Astrocyte (in vitro differentiated cells and primary cell): ENCODE measurements at places on chromosomes 2 and 18. TPM values are rescaled to one million over a fixed set of nuclear protein-coding genes. Genes with fewer than 3 reads are reported as not detected.
A peak's percentile ranks its signal among the peaks of the same experiment; 100 is the strongest.

DNA sequence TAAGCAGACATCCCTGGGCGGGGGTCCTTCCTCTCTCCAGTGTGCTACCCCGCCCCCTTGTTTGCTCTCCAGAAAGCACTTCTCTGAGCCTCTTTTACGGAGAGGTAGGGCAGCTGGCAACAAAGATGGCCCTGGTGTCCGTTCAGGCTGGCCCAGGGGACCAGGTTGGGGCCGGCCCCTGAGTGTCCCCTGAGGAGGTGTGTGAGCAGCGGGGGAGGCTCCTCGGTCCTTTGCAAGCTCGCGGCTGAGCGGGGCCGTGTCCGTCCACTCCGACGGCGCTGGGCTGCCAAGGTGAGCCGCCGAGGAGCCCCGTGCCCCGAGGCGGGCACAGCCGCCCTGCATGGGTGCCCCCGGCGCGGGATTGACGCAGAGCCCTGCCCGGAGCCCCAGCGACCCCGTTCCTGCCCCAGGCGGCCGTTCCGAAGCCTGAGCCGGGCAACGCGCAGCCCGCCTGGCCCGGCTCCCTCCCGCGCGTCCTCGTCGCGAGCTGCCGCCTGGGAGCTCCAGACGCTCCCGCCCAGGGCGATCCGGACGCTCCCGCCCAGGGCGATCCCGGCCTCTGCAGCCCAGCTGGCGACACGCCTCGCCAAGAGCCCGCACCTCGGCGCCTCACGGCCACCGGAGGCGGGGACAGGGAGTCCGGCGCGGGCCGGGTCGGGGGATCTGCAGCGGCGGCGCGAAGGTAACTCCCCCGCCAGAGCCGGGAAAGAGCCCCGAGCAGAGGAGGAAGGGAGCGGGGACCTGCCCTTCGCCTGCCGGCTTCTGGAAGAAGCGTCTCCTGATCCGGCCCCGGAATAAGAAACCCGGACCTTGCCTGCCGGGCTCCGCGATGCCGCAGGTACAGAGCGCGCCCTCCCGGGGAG, at the start of gene PROKR1:
PROKR1 (plus strand) TSS at position 569 of the 863 bp plus-strand sequence. CDS start 2,243 bp downstream, outside the sequence.
- H3K36me3 ChIP-seq, result no peaks in the 10 kb centered on the region
- peaks cover 52% of the 10 kb centered on the region for H3K27me3 ChIP-seq
- H3K4me3 ChIP-seq, result peak within 1 kb of the TSS; percentile 41
- DNase-seq, result peak; percentile 5
- H3K4me1 ChIP-seq, result peaks cover 5% of the 10 kb centered on the region

GRCh38 chr18:21897811-21898210, 157.2 kb downstream of the MIB1 start:
- no peak for DNase-seq
- no peak overlapping the region for H3K4me3 ChIP-seq
- no peaks in the 10 kb centered on the region for H3K36me3 ChIP-seq
- H3K27ac ChIP-seq, result no peak overlapping the region
- no peaks in the 10 kb centered on the region for H3K27me3 ChIP-seq

The VIT gene
- total RNA-seq, result not detected in 2 replicates

DNA sequence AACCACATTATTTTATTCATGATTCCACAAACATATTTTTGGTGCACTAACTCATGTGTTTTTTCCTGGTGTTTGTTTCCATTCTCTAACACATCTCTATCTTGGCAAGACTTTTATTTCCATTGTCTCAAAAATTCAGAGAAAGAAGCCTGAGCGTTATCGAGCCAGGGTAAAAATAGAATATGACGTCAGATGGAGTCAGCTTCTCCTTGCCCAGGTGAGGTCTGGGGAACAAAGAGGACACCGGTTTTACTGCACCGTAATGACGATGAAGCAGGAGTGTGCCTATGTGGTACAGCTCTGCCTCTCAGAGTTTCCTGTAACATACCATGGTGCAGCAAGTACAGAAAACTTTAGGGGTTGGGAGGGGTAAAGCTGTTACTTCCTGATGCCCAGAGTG, 661.6 kb downstream of the PLCL1 start:
- H3K4me3 ChIP-seq, result no peak overlapping the region
- no peaks in the 10 kb centered on the region for H3K27me3 ChIP-seq
- H3K4me1 ChIP-seq, result no peaks in the 10 kb centered on the region
- H3K27ac ChIP-seq, result no peak overlapping the region
- DNase-seq, result no peak

GRCh38 chr2:44778221-44778654, 163.3 kb upstream of the SIX3 start:
- H3K27me3 ChIP-seq, result peaks cover 27% of the 10 kb centered on the region
- no peak overlapping the region for H3K27ac ChIP-seq
- DNase-seq, result no peak
- no peaks in the 10 kb centered on the region for H3K36me3 ChIP-seq

DNA sequence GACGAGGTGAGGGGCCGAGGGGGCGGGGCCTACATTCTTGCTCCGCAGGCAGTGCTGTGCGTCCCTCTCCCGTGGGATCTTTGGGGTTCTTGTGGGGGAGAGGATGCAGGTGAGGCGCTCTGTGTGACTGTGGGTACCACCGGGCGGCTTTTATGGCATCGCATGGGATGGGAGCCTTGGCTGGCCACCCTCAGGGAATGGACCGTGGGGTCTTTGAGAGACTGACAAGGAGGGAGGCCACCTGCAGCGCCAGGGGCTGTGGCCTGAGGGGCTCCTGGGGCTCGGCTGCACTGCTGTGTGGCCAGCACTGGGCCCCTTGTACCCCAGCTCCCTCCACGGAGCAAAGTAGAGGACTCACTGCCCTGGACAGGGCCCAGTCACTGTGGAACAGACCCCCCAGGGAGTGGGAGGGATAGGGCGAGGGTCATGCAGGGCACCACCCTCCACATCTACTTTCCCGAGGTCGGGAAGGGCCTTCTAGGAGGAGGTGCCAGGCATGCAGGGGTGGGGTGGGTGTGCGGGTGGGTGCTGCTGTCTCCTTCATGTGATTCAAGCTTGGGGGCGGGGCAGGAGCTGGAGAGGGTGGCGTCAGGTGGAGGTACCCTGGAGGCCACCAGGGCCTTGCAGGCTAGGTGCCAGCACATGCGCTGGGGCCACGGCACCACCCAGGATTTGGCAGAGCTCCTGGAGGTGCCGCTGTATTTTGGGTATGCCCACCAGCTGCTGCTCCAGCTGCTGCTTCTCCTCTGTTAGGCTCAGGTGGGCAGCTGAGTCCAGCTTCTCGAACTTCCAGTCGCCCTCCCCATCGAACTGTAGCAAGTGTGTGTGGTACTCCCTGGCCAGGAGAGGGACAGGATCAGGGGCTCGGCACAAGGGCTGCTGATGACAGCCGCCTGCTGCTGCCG, 1072.4 kb downstream of the RPIA start:
- no peak for DNase-seq
- H3K27ac ChIP-seq, result no peak overlapping the region
- no peak overlapping the region for H3K4me3 ChIP-seq
- H3K36me3 ChIP-seq, result no peaks in the 10 kb centered on the region
- no peaks in the 10 kb centered on the region for H3K4me1 ChIP-seq

The PSD4 gene
- 2.6 and 4.0 TPM in 2 replicates for total RNA-seq

DNA sequence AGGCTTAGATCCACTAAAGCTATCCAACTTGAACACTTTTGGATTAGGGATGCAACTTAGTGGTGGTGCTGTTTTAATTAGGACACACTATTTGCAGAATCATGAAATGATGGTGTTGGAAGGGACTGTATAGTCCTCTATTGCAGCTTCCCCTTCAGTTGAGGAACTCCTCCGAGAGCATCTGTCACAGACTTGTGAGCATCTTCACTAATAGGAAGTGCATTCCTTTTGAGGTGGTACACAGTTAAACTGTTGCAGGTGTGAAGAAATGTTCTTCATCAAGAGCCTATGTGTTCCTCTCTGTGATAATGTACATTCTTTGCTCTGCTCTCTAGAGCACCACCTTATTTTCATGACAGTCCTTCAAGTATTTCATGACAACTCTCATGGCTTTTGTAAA, 197.4 kb downstream of the CAMKMT start:
- H3K36me3 ChIP-seq, result no peaks in the 10 kb centered on the region
- H3K4me3 ChIP-seq, result no peak overlapping the region
- H3K27ac ChIP-seq, result no peak overlapping the region
- no peak for DNase-seq
- no peaks in the 10 kb centered on the region for H3K27me3 ChIP-seq

DNA sequence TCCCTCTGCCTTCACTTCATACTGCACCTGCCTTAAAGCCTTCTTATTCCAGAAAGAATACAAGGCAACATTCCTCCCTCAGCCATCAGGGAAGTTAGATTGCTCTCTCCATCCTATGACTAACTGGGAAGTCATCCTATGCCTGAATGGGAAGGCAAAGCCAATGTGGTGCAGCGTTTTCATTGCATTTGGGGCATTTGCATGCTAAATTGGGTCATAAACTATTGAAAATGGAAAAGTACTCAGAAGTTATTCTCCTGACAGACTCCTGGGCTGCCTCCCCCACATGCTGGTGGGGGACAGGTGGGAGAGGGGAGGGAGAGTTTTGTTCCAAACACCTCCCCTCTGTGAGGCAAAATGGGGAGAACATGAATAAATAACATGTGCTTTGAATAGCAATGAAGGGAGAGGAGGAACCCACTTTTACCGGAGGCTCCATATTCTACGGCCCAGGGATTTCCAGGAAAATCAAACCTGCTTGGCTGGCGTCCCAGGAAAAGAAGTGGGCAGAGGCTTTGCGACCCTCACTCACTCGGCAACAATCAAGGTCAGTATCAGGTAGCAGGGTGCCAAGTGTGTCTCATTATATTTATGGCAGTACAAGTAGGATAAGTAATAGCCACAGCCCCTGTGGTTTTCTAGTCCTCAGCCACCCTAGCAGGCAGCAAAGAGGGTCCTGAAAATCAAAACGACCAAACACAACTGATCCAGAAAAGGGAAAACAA, 84.1 kb downstream of the BOD1L2 start:
- H3K27ac ChIP-seq, result no peak overlapping the region
- DNase-seq, result no peak
- no peaks in the 10 kb centered on the region for H3K36me3 ChIP-seq

GRCh38 chr2:51710222-51710621, 678.3 kb upstream of the NRXN1 start:
- no peaks in the 10 kb centered on the region for H3K36me3 ChIP-seq
- no peak overlapping the region for H3K4me3 ChIP-seq
- no peak for DNase-seq
- H3K4me1 ChIP-seq, result no peaks in the 10 kb centered on the region

The RAX gene
- total RNA-seq, result not detected in 2 replicates

The HOXD1 gene
- total RNA-seq, result not detected in 2 replicates

DNA sequence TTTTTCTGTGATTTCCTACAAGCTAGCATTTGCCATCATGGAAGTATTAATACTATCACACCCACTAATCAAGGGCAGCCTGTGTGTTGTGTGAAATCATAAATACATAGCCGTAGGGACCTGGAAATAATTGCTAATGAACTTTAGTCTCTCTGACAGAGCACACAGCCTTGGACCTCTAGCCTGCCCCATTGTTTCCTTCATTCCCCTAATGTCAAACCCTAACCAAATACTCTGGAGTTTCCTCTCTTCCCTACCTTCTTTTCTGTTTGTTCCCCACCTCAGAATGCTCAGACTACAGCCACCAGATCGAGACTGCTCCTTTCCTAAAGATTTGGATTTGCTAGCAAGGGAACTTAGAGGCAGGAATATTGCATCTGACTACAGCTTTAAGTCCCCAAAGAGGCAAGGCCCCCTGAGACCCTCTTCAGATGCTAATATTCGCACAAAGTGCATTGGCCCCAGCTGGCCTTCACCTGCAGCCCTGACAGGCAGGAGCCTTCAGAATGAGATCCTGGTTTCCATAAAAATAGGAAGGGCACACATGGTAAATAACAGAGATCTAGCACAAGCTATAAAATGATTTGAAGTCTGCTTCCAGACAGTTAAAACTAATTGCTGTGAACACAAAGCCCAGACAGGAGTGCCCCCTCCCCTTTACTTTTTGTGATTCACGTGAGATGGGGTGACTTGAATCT, 279.2 kb upstream of the DCC start:
- H3K4me3 ChIP-seq, result no peak overlapping the region
- H3K4me1 ChIP-seq, result no peaks in the 10 kb centered on the region
- H3K27ac ChIP-seq, result no peak overlapping the region

The UGT1A7 gene
- not detected in 2 replicates for total RNA-seq

DNA sequence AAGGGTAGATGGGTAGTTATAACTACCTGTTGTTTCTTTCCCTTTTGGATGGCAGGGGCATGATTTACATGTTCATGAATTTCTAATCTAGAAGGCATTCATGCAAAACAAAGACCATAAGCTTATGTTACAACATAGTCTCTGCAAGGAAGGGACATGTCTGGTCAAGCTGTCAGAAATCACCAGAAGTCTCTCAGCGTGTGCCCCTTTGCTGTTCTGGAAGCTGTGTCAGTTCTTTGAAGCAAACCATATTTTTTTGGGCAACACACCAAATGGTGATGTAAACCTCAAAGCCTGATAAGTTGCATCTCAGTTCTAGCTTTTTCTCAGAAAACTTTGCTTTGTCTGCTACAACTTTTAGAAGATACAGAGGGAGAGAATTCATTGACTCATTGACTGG, 173.5 kb upstream of the CTAGE1 start:
- peak; percentile 91 for DNase-seq
- H3K27me3 ChIP-seq, result no peaks in the 10 kb centered on the region
- H3K36me3 ChIP-seq, result no peaks in the 10 kb centered on the region
- H3K27ac ChIP-seq, result peak overlapping the region; percentile 50

The PLGLB1 gene
- total RNA-seq, result 0.59 and 1.8 TPM in 2 replicates

- H3K36me3 ChIP-seq, result no peaks in the 10 kb centered on the region
- no peaks in the 10 kb centered on the region for H3K4me1 ChIP-seq
- H3K27me3 ChIP-seq, result peaks cover 8% of the 10 kb centered on the region
Observed at GRCh38 chr18:50427896-50428295, 53.0 kb downstream of the SKA1 start.

GRCh38 chr18:76504749-76505148, 9.7 kb upstream of the ZNF516 start:
- H3K27ac ChIP-seq, result no peak overlapping the region
- H3K4me1 ChIP-seq, result no peaks in the 10 kb centered on the region
- H3K4me3 ChIP-seq, result no peak overlapping the region
- H3K36me3 ChIP-seq, result no peaks in the 10 kb centered on the region

The NOSTRIN gene
- not detected in 2 replicates for total RNA-seq

GRCh38 chr18:57782049-57782448, 21.1 kb downstream of the ATP8B1 start:
- no peaks in the 10 kb centered on the region for H3K27me3 ChIP-seq
- no peak overlapping the region for H3K4me3 ChIP-seq
- no peak for DNase-seq
- H3K4me1 ChIP-seq, result peaks cover 58% of the 10 kb centered on the region

- DNase-seq, result no peak
- H3K27ac ChIP-seq, result no peak overlapping the region
- H3K4me3 ChIP-seq, result no peak overlapping the region
- no peaks in the 10 kb centered on the region for H3K36me3 ChIP-seq
- no peaks in the 10 kb centered on the region for H3K4me1 ChIP-seq
Observed at GRCh38 chr2:233011268-233011650, 1.8 kb downstream of the NGEF start.

DNA sequence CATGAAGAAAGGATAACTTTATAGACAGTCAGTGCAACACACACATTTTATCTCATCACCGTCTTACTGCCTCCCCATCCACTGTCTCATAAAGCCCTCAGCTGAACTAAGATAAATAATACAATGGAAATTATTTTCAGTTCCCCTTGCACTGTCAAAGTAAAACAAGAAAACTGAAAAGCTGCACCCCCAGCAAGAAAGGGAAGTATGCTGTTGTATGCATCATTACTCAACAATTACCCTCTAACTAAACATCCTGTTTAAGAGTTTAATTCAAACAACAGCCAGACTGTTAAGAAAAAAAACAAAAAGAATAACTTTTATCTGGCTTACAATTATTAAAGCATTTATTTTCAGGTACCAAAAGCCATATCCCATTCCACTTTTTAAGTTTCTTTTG, 25.0 kb downstream of the MPPE1 start:
- no peak overlapping the region for H3K27ac ChIP-seq
- H3K4me1 ChIP-seq, result no peaks in the 10 kb centered on the region
- H3K27me3 ChIP-seq, result no peaks in the 10 kb centered on the region
- H3K4me3 ChIP-seq, result no peak overlapping the region
